Activated CD4-positive, alpha-beta T cell treated with anti-CD3 and anti-CD28 coated beads, Interleukin-10, Interleukin-2, amounts not matched to agents 100 ng/mL and 50 ng/mL, durations not matched to agents 16 hours and 8 hours (primary cell): ENCODE measurements at places on chromosomes 16 and 17.

DNA sequence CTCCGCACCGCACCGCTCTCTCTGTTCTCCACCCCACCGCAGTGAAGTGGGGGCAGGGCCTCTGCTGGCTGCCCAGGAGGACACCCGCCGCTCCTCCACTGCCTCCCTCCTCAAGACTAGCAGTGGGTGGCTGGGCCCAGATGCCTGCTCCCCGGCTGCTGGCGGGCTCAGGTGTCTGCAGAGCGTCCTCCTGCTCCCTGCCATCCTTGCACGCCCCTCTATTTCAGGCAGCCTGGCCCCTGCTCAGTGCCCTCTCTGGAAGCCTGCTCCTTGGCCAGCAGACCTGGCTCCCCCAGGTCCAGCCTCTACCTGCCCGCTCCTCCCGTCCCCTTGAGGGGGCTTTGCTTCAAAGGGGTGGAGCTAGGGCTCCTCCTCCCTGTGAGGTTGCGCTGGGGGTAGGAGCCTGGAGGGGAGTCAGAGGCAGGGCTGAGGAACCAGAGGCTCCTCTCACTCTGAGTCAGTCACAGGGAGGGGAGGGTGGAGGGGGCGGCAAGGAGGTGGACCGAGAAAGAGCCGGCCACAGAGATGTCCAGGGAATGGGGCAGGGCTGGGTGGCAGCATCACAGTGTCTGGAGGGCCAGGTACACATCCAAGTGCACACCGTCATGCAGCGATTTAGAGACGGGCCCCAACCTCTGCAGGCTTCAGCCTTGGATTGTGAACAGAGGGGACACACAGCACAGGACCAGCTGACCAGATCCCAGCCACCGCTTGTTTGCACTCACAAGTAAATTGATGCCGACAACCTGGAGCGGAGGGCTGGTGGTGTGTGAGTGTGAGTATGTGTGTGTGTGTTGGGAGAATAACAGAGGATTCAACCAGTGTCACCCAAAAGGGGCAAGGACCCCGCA lies 9.8 kb upstream of the TMEM92 start:
- no peak for DNase-seq

DNA sequence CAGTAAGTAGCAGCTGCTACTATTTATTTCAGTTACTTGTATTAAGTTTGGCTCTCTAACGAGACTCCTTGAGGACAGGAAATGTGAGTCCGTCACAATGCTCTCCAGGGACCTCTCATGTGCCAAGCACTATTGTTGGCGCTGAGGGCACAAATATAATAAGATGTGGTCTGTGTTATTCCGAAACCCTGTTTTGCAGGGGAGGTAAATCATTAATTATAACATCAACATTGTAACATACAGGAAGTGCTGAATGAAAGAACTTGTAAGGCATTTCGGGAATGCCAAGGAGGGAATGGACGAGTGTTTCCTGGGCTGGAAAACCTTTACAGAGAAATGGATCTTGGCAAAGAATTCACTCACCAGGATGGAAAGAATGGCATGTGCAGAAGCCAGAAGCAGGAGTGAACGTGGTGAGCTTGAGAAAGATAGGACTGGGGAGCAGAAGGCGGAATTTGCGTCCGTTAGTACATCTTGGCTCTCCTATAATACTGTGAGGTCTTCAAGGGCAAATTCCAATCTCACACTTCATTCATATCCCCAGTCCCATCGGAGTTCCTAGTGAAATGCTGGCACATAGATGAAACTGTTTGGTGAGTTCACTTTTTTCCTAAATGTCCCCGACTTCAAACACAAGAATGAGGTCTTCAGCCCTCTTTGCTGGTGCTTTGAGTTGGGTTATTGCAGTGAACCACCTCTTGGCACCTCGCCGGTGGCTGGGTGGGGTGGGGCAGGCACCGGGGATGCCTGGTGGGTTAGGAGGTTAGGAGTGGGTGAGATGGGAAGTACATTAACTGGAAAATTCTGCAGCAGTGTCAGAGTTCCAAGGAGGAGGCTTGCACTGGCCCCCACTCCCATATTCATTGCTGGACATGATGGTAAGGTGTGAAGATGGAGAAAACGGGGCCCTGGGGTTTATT lies 11.5 kb downstream of the TAC4 start:
- DNase-seq, result no peak

DNA sequence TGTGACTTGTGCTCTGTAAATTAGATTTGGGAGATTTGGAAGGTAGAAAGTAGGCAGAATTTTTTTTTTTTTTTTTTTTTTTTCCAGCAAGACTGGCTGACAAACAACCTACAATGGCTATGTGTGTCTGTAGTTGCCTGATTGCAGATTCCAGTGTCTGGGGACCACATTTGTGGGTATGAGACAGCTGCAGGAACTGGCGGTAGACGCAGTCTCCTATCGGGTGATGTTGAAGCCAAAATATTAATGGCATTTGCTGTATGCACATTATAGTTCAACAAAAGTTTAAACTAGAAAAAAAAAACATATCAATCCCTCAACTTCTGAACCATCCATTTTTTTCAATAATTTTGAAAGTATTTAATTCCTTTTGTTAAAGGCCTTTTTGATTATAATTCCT lies 665.2 kb downstream of the TOX3 start:
- no peak for DNase-seq

- DNase-seq, result no peak
Observed at GRCh38 chr16:82601989-82602640, 24.7 kb upstream of the CDH13 start.

DNA sequence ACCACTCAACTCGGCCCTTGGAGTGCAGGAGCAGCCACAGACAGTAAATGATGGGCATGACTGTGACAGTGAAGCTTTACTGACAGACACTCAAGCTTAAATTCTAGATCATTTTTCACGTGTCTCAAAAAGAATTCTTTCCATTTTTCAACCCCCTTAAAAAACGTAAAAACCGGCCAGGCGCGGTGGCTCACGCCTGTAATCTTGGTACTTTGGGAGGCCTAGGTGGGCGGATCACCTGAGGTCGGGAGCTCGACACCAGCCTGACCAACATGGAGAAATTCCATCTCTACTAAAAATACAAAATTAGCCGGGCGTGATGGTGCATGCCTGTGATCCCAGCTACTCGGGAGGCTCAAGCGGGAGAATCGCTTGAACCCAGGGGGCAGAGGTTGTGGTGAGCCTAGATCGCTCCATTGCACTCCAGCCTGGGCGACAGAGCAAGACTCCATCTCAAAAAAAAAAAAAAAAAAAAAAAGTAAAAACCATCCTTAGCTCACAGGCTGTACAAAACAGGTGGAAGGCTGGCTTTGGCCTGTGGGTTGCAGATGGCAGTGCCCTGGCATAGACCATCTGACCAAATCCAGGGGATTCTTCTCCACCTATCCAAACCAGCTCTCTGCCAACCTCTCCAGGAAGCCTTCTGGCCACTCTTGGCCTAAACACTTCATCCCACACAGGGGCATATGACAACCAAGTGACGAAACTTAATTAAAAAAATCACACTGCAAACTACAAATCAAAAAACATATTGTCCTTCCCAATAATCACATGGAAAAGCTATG lies 18.3 kb downstream of the TBC1D16 start:
- DNase-seq, result no peak

GRCh38 chr17:71115669-71115972 lies 946.3 kb downstream of the KCNJ2 start:
- no peak for DNase-seq

DNA sequence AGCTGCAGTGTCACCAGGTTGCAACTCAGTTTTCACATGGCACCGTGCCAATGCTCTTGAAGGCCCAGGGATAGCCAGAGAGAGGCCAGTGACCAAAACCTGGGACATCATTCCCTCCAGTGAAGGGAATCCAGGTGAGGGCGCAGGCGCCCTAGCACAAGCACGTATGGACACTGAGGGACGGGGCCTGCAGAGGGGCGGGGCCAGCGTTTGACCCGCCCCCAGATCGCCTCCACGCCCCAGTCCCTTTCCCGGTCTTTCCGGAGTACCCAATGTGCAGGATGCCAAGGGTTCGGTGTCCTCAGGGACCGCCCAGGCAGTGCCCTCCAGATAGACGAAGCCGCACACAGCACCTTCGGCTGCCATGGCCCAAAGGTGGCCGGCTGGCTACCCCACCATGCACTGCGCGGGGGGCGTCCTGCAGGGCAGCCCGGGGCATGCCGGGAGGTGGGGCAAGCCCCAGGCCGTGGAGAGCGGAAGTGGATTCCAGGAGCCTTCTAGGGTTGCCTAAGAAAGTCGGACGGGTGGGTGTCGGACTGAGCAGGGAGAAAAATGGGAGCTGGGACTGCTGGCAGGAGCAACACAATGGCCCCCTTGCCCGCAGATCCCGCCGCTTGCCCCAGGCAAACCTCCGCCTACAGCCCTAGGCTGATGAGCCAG lies 4.6 kb downstream of the SLC12A4 start:
- no peak for DNase-seq

DNA sequence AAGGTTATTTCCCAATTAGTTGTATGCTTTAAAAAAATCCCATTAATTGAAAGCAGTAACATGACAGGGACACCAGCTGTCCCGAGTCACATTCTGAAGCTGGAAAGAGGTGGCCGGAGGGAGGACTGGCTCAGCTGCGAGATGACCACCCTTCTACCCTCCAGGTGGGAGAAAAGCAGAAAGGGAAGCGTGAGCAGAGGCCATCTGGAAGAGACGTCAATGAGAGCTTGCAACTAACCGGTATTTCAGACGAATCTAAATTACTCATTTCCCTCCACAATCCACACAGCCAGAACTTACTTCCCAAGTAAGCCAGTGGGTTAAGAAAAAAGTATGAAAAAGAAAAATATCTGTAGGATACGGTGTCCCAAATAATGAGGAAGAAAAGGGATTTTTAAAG lies 28.5 kb upstream of the SLC38A8 start:
- DNase-seq, result no peak

GRCh38 chr17:64964796-64965195 lies 45.5 kb upstream of the LRRC37A3 start:
- DNase-seq, result no peak

DNA sequence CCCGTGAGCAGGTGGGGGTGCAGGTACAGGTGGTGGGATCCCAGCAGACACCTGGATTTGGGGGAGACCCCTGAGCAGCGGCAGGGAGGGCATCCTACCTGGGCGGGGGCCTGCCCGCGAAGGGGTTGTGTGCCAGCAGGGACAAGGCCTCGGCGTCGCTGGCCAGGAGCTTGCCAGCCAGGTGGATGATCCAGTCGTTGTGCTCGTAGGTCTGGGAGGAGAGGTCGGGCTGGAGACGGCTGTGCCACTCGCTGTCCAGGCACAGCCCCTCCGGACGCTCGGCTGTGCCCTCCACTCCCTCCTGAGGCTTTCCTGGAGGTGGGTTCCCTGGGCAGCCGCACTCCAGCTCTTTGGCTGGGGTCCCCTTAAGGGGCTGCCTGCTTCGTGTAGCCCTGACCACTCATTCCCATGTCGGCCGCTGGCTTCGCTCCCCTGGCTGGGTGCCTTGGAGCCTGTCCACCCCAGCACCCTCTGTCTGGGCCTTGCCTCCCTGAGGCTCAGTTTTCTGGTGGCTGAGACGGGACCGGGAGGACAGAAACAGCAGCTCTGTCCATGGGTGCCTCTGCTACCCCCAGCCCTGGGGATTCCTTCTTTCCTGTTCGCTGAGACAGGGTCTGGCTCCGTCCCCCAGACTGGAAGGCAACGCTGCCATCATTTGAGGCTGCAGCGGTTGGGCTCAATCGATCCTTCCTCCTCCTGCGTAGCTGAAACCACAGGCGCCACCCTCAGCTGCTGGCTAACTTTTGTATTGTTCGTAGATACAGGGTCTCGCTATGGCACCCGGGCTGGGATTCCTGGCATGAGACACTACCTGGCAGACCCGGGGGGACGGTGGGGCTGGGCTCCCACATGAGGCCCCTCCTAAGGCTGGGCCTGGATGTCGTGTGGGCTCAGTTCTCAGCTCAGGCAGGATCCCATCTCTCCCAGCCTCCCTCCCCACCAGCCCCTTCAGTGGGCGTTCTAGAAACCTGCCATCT lies 68.6 kb upstream of the GNG13 start:
- DNase-seq, result no peak

DNA sequence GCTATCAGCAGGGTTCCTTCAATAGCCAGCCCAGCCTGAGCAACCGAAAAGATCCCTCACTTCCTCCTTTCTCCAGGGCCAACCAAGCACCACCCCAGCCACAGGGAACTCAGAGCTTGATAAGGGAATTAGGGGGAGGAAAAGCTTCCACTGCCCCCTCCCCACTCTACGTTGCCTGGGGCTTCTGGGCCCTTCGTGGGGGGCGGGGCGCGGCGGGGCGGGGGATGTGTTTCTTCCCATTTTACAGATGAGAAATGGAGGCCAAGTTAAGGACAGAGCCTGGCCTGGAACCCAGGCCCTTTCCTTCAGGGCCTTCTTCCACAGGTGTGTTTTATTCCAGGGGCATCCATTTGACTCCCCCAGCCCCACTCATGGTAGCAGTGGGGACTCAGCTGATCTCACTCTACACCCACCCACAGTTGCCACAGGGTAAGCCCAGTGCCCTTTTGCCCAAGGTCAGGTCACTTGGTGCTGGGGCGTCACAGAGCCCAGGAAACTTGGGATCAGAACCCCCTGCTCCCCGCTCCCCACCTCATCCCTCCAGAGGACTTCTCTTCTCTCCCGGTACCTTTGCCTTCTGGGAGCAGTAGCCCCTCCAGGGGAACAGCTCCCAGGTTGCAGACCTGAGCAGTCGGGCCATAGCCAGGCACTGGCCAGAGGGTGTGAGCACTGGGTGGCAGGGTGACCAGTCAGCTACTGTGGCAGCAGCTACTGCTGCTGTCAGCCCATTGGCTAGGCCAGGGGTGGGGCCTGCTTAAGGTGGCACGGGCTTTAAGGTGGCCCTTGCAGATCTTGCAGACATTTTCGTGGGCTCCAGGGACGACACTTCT lies at the start of gene LDHD:
Gene LDHD (minus strand): TSS at position 700 of the 830 bp plus-strand sequence. CDS start 60 bp downstream, at position 640.
- no peak for DNase-seq

DNA sequence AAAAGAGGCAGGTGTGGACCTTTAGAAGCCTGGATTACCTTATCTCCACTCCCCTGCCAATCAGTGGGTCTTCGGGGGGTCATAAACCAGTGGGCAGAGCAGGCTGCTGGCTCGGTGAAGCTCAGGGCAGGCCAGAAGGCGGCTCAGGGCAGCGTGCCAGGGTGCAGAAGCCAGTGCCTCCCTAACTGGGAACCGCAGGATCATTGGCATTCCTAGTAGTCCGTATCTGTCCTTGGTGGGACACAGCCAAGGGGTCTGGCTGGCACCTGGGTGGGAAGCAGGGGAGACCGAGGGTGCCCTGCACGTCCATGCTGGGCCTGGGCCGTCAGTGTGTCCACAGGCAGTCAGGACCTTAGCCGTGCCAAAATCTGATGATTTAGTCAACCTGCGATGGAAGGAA lies 76.8 kb downstream of the SEC14L1 start:
- DNase-seq, result no peak

- no peak for DNase-seq
Observed at GRCh38 chr17:76053246-76054111, 18.8 kb downstream of the SRP68 start.

DNA sequence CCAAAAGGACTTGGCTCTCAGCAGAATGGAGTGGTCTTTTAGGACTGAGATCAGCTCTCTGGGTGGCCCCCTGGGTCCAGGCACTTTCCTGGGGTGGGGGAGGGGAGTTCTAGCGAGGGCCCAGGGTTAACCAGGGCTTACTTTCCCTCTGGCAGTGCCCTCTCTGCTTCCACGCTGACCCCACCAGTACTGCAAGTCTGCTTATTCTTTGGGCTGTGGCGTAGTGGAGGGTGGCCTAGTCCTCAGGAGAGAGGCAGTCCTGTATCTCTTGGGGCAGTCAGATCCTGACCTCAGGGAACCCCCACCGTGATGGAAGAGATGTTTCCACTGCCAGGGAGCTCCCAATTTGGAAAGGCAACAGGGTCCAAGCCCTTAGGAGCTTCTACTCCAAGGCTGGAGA lies 79.4 kb downstream of the CCDC182 start:
- no peak for DNase-seq
